GM12892 (cell line): ENCODE measurements at places on chromosomes 1 and 21.

- DNase-seq = no peak
Observed at GRCh38 chr1:160413716-160414115, 13.4 kb downstream of the VANGL2 start.

DNA sequence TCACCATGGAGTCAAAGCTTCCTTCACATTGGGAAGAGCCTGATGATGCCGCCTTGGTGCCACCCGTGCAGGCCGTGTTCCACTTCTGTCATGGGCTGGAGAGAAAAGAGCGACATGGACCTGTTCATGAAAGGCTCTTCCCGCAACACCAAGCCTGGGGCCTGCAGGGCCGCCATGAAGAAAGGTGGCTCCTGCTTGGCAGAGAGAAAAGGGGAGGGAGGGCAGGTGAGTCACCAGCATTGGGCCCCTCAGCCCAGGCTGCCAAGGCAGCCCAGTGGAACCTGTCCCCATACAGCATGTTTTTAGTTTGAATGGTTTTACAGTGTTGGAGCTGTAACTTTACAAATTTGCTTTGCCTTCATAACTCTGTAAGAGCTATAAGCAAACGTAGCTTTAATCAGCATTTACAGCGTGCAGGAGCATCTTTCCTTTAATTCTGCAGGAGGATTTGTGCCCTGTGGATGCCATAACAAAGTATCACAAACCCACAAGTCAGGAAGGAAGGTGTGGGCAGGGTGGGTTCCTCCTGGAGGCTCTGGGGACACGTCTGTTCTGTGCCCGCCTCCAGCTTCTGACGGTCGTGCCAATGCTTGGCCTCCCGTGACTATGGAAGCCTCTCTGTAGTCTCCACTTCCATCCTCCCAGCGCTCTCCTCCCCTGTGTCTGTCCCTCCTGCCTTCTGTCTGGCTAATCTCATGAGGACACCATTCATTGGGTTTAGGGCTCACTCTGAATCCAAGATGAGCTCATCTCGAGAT is 49.1 kb downstream of the RIPK4 start:
- no peak for DNase-seq

DNA sequence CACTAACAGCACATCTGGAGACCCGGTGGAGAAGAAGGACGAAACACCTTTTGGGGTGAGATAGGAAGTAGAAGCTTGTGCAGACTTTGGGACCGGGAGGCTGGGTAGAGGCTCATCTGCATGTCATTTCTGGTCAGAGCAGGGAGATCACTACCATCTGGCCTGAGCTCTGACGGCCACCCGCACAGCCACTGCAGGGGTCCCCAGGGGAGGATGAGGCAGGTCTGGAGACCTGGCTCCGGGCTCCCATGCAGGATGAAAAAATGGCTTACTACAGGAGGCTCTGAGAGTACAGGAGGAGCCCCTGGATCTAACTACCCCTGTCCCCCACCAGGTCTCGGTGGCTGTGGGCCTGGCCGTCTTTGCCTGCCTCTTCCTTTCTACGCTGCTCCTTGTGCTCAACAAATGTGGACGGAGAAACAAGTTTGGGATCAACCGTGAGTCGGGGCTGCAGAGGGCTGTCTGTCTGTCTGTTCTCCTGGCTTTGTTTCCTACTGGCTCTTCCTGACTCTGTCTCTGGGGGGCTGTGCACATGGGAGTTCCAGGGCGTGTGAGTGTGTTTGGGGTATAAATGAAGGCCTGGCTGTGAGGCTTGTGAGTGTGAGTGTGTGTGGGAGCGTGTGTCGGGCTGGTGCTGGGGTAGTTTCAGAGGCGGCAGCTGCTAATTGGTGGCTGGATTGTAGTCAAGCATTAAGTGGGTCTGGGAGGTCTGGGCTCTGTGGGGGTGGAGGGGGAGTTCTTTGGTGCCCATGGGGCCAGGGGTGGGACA is 14.1 kb downstream of the NTRK1 start:
- no peak for DNase-seq

GRCh38 chr1:162626761-162627160 is 5.5 kb upstream of the DDR2 start:
- DNase-seq = no peak

DNA sequence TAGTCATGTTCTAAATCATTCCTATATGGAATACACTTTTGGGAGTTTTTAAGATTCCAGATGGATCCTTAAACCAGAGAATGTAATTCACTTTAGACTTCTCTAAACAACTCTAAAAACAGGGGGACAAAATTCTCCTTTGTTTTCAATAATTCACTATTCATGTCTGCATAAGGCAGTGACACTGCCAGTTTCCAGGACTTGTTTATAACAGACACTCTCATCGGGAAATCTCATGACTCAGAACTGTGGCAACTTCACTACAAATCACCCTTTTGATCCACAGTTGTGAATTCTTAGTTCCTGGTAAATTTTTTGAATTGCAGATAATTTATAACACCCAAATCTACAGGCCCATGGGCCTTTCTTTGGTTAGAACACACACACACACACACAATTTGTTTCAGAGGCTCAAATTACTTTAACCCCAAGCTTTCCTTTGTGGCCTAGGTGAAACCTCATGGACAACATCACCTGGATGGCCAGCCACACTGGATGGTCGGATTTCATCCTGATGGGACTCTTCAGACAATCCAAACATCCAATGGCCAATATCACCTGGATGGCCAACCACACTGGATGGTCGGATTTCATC is at the start of gene OR2T4:
TSS of gene OR2T4 (plus strand) at position 545 of the 595 bp plus-strand sequence. CDS start at position 545, 0 bp downstream.
- no peak for DNase-seq

DNA sequence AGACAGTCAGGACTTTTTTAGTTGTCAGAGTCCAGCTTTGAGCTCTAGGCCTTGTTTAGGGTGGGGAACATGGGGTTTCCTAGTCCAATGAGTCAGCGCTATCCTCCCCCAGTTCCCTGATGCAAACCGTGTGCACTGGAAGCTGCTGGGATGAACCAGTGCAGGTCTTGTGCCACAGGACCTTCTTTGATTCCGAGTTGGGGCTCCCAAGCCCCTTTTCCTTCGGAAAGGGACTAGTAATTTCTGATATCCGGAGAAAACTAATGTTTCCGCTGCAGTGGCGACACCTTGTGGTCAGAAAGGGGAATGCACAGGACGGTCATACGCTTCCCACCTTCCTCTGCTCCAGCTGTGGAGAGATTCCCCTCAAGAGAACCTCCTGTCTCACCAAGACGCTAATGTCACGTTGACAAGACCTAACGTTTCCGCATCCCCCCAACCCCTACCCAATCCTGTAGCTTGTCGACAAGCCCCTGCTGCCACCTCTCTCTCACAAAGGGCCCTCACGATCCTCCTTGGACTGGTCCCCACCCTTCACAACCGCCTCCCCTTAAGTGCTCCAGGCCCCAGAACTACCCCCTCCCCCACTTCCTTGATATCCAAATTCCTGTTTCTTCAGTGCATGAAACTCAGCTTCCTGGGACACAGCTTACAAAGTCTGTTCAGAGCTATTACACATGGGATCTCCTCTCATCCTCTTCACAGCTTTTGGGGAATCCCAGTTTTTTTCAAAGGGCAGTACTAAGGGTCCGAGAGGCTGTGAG is 30.9 kb downstream of the GPA33 start:
- DNase-seq = no peak

GRCh38 chr1:184988506-184988905 is 14.2 kb upstream of the NIBAN1 start:
- no peak for DNase-seq

DNA sequence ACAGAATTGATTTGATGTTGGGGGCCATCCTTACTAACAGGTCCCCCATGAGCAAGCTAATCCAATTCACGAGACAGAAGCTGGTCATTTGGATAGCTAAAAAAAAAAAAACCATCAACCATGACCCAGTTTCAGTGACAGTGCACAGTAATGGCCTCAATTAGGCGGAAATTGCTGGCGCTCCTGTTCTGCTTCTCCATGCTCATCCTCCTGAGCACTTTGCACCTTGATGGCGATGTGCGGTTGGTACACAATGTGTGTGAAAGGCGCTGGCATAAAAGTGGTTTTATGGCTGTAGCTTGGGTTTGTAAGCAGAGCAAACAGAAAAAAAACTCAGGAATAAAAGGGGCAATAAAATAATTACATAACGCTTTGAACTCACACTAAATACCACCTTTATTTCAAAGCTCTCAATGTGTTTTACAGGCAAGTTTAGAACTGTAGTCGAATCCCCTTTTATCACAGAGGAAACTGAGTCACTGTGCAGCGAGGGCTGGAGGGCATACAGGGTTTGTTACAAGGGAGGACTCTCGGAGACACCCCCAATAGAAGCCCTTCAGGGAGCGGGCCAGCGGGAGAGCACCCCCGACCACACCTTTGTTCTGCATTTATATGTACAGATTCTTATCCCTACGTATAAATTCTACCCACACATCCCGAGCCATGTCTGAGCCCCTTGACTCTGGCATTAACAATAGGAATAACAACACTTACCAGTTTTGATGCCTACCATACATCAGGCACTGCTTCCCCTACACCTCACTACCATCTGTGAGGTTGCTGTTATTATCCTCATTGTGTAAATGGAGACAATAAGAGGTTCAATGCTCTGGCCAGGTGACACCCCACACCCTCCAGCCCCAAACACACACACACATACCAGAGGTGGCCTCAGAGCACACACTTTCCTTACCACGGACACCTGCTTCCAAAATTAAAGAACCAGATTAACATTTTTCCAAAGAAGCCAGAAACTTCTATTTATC is 213.5 kb upstream of the IRF2BP2 start:
- DNase-seq = no peak

GRCh38 chr1:3785045-3785444 is 11.3 kb downstream of the LRRC47 start:
- no peak for DNase-seq

GRCh38 chr1:224404916-224405603 is 29.5 kb downstream of the WDR26 start:
- DNase-seq = no peak

GRCh38 chr1:39564941-39565340 is 11.6 kb downstream of the PABPC4 start:
- no peak for DNase-seq

- no peak for DNase-seq
Observed at GRCh38 chr21:40610345-40610744, 236.6 kb downstream of the DSCAM start.

- no peak for DNase-seq
Observed at GRCh38 chr1:241591317-241591716, 48.9 kb downstream of the CHML start.

DNA sequence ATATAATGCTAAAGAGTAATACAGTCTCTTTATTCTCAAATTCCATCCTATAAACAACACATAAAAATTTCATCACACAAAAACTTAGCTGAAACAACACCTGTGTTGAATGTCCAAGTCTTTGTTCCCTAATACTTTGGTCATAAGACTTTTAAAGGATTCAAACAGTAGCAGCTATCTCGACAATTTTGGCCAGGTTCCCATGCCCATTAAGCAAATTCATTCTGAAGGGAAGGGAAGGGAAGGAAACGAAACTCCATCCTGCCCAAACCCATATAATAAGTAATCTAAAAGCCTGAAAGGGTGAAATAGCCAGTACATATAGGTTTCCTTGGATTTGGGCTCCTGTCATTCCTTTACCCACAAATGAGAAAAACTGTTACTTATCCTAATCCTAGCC is 7.5 kb downstream of the IVNS1ABP start:
- DNase-seq = no peak
